ENCODE measurements at places on chromosomes 6 and 20.
A peak's percentile ranks its signal among the peaks of the same experiment; 100 is the strongest.

GRCh38 chr6:2157441-2158127 lies 87.8 kb downstream of the GMDS start:
- no peak for DNase-seq

- peak; percentile 58 for DNase-seq
Measured at GRCh38 chr6:42746463-42747391, 824 bp upstream of the TBCC start.

DNA sequence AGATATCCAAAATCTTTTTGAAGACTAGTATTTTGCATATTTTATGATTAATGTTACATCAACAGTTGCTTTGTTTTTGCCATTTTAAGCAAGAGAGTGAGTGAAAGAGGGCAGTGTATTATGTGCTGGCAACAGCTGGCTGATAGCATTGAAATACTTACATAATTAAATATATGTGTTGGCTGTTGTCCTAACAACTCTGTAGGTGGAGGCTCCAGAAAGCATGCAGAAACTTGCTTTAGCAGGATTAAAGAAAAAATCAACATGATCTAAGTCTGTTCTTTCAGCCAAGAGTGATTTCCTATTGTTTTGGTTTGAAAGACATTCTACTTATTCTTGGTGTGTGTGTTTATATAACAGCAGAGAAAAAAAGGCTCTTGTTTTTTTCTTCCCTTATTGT lies 127.5 kb downstream of the CDKAL1 start:
- no peak for DNase-seq

DNA sequence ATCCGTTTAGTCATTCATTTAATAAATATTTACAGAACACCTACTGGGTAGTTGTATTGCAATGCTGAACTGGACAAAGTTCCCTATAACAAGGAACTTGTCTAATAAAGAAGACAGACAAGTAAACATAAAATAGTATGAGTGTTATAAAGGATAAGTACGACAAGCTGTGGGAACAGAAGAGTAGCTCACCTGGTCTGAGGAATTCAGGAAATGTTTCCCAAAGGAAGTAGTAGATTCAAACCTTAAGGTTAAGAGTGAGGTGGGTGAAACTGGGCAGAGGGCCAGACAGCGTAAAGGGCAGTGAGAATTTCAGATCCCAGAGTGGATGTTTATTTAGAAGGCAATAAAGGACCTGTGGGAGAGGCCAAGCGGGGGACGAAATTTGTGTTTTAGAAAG lies 72.3 kb upstream of the CD2AP start:
- no peak for DNase-seq

GRCh38 chr6:170276369-170277057 lies 14.4 kb downstream of the DLL1 start:
- DNase-seq = no peak

DNA sequence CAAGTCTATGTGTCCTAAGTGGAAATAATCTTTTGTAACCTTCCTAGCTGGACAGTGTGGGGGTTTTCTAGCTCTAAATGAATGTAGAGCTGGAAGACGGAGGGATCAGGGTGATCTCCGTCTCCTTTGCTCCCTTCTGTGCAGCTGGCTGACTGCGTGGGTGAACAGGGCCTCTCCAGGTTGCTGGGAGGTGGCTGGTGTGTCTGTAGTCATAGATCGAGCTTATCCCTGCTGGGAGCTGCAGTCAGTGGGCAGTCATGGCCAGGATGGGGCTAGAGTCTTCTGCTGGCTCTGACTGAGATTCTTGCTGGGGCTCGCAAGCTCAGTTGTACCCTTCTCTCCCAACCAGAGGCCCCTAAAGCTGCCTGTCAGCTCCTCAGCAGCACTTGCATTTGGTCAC lies 6.4 kb downstream of the SEC23B start:
- DNase-seq = no peak

- DNase-seq = no peak
Measured at GRCh38 chr6:38750968-38751615, 36.0 kb downstream of the DNAH8 start.

DNA sequence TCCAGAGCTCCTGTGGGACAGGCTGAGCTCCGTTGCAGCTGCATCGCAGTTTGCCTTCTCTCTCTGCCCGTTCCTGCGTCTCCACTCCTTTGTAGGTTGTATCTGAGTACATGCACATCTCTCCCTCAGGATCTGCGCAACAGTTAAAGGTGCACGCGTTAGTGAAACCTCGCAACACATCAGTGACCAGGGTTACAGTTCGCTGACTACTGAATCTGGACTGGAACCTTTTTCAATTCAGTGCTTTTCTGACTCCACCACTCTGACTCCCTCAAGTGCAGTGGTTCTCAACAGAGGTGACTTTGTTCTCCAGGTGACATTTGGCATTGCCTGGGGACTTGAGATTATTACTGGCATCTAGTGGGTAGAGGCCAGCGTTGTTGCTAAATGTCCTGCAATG lies 44.0 kb downstream of the UST start:
- DNase-seq = no peak

- no peak for DNase-seq
Measured at GRCh38 chr20:62977613-62978560, 25.4 kb downstream of the SLC17A9 start.

DNA sequence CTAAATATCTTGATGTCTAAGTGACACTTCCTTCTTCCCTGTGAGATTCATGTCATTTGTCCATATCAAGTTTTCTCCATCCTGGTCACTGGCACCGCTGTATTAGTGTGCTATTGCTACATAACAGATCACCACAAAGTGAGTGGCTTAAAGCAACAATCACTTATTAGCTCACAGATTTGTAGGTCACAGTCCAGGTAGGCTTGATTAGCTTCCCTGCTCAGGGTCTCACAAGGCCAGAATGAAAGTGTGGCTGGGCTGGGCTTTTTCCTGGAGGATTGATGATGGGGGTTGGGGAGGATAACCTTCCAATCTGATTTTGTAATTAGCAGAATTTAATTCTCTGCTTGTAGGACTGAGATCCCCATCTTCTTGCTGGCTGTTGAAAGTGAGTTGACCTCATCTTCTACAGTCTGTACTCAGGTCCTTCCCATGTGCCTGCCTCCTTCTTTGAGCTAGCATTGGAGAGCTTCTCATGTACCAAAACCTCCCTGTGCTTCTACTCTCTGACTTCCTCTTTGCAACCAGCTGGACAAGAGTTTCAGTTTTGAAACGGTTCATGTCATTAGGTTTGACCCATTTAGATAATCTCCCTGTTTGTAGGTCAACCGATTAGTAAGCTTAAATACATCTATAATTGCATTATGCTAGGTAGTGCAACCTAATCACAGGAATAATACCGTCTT lies 152.4 kb upstream of the MAN1A1 start:
- DNase-seq = no peak

- DNase-seq = no peak
Measured at GRCh38 chr6:112725541-112726085, 378.5 kb downstream of the RFPL4B start.

DNA sequence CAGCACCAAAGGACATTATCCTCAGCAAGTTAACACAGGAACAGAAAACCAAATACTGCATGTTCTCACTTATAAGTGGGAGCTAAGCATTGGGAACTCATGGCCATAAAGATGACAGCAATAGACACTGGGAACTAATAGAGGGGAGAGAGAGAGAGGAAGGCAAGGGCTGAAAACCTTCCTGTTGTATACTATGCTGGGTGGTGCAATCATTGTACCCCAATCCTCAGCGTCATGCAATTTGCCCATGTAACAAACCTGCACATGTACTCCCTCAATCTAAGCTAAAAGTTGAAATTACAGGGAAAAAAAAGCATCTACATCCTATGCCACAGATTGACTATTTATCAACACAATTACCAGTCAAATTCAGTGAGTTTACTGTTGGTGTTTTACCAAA lies 20.0 kb upstream of the VNN1 start:
- no peak for DNase-seq

- no peak for DNase-seq
Measured at GRCh38 chr6:7574500-7574899, 15.5 kb upstream of the SNRNP48 start.

- no peak for DNase-seq
Measured at GRCh38 chr6:16575655-16576054, 185.6 kb downstream of the ATXN1 start.

DNA sequence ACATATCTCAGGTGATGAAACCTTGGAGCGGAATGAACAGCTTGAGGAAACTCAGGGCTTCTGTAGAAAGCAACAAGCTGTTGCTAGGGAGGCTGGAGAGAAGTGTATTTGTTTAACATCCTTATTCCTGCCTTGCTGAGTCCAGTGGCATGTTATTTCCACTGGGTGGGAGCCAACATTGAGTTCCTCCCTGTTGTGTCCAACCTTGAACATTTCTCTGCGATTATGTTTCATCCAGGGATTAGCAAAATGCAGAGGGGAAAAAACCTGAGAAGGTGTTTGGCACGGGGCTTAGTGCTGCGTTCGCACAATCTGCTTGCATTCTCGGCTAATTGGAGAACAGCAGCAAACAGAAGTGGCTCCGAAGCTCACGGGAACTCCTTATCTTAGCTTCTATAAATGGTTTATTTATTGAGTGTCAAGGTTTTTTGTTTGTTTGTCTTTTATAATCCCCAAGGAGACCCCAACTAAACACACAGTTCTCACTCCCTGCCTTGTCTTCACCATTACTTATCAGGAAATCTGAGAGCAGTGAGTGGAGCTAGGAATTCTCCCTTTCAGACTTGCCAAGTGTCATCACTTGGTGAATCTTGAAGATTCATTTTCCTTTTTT lies 412.8 kb downstream of the CDC5L start:
- DNase-seq = no peak

DNA sequence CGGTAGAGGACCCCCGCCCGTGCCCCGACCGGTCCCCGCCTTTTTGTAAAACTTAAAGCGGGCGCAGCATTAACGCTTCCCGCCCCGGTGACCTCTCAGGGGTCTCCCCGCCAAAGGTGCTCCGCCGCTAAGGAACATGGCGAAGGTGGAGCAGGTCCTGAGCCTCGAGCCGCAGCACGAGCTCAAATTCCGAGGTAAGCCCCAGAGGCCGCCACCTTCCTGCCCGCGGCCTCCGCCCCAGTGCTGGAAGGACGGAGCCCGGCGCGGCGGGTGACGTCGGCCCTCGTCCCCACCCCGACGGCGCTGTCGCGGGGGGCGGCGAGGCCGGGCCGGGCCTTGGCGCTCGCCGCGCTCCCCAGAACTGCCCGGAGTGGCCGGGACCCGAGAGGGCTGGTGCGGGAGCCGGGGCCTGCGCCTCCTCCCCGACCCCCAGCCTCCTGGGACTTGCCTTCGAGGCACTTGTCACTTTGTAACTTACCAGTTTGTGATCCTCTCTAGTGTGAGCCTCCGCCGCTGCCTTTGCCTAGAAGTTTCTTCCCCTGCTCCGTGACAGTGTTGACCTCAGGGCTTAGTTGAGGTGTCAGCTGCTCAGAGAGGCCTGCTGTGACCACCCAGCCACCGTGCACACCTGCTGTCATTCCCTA lies 417 bp downstream of the VAPB start:
- no peak for DNase-seq

All from hypothalamus (tissue), 51 donors.